ENCODE measurements at places on chromosomes 2 and 18. TPM values are rescaled to one million over a fixed set of nuclear protein-coding genes. Genes with fewer than 3 reads are reported as not detected.

GRCh38 chr2:98478088-98478551 is 33.5 kb downstream of the INPP4A start:
- no peak for DNase-seq

DNA sequence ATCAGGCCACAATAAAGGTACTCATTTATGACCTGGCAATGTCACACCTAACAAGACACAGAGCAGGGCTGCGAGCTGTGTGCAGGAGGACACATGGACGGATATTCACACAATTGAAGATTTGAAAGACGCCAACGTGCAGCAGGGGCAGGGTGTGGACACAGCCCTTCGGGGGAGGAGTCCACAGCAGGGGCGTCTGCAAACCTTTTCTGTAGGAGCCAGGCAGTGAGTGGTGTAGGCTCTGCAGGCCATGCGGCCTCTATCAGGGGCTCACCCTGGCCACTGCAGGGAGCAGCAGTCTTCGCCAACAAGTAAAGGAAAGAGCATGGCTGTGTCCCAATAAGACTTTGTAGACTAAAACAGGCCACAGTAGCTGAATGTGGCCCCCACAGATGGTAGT is 125.7 kb upstream of the SNTG2 start:
- no peak for DNase-seq

GRCh38 chr2:9681427-9681817 is 50.6 kb upstream of the YWHAQ start:
- no peak for DNase-seq

- no peak for DNase-seq
These were observed 28.0 kb upstream of the KCMF1 start for GRCh38 chr2:84942964-84943421.

Gene TUBB8B
- total RNA-seq = not detected

GRCh38 chr2:10788855-10789254 is 23.7 kb downstream of the PDIA6 start:
- no peak for DNase-seq

GRCh38 chr2:134108113-134108512 is 145.8 kb upstream of the MGAT5 start:
- DNase-seq = no peak

Gene PLGLB2
- total RNA-seq = 2.6 TPM

DNA sequence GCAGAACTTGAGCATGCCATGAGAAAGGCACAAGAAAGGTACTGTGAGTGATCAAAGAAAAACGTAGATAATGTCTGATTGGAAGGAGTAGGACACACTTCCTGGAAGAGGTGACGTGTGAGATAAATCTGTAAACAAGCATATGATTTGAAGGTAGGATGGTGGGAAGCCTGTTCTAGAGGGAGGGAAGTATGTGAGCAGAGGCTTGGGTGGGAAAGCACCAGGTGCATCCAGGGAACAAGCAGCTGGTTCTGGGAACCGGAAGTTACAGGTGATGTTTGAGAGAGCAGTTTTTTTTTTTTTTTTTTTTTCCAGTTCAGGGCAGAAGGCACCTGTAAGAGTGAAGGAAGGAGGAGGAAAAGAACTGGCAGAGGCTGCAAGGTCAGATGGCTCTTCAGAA is 116.6 kb upstream of the EFEMP1 start:
- no peak for DNase-seq

Gene IL36RN
- total RNA-seq = not detected

DNA sequence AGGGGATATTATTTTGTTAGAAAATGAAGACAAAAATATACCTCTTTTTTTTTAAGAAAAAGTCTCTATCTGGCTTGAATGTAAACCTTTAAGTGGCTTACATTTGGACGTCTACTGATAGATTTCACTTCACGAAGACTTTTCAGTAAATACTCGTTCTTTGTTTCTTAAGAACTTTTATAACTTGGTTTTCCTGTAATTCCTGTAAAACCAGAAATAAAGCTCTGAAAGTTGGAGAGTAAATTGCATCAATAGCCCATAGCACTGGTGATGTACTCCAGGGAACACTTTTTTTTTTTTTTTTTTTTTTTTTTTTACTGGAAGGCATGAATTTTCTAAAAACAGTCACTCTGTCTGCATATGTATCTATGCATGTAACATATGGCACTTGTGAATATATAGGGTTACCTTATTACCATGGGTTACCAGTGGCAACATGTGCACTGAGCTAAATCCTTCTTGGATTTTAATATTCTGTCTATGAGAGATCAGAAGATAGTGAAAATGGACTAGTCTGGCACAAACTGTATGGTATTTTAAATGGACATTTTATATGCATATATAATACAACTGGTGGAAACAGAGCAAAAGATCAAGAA is 309.2 kb upstream of the TCF4 start:
- DNase-seq = no peak

Gene IMP4
- 144 TPM for total RNA-seq

Gene TLX2
- total RNA-seq = not detected

DNA sequence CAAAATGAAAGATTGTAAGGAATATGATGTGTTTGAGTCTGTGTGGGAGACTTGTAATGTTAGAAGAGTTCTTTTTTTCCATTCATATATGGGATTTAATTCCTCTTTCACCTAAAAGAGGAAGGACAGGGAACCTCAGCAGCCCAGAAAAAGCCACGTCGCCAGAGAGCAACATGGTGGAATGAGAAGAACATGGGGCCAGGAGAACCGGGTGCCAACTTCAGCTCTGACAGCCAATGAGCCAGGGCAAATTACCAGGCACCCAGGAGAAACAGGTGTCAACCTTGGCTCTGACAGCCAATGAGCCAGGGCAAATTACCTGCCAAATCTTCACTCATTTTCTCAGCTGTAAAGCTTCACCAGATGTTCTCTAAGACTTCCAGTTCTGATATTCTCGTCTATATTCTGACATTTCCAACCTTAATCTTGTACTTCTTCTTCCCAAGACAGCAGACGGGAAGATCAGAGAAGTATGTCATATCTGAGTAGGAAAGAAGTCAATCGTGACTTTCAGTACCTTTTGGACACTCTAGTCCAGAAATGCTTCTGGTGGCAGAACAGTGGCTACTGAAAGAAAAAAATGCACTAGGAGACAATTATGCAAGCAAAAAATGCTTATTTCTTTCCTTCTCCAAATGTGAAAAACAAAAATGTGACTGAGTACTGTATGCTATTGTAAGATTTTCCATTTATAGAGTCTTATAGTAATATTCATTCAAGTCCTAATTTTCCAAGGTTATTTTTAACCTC is 79.2 kb upstream of the COL5A2 start:
- DNase-seq = no peak

Gene IKZF2
- total RNA-seq = 13.2 TPM

GRCh38 chr18:50737127-50737526 is 82.7 kb downstream of the MRO start:
- no peak for DNase-seq

DNA sequence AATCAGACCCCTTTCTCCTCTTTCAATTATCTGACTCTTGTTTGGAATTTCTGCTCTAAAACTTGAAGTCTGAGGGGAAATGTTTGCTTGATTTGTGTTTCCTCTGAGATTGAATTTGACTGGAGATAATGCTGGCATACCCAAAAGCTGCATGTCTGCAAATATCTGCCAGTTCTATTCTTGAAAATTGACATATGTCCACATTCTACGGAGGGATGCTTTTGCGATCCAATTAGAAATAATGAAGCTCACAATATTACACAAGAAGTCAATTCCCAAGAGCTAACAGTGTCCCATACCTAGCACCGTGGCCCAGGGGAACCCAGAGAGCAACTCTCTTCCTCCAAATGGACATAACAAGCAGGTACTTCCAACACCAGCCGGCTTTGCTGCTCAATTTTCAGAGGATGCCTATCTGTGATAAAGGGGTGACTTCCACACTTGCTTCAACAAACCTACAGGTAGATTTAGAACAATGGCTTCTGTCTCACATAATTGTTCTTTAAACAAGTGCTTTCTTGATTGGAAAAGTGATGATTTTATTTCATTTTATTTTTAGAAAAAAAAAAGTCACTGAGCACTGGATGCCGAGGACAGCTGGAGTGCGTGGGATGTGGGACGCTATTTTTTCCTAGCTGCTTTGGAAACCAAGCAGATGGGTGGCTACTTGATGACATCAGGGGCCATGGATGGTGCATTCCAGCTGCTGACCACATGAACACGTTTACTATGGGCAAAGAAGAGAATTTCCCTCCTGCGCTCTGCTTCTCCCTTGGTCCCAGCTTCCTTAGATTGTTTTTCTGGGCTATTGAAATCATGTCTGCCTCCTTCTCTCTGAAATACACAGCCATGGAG is 488.9 kb downstream of the RNF144A start:
- no peak for DNase-seq

GRCh38 chr2:101985101-101985792 is 6.5 kb upstream of the IL1R2 start:
- no peak for DNase-seq

DNA sequence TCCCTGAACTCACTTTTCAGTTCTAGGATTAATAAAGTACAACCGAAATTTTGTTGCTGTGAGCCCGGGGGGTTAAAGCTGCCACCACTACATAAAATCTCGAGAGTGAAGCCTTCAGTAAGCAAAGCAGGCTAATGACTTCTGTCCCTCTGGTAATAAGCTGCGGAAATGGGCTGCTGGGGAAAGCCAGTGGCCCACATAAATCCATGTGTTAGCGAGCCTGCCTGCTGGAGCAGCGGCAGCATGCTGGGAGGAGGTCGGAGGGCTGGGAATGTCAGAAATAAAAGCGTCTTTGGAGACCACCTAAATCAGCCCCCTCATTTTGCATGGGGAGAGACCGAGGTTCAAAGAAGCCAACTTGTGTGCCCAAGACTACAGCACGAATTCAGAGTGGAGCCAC is 371.7 kb downstream of the TNS1 start:
- no peak for DNase-seq

GRCh38 chr2:120820263-120820952 is 84.7 kb downstream of the GLI2 start:
- no peak for DNase-seq

Gene COL3A1
- total RNA-seq = 237 TPM

Gene C2orf80
- total RNA-seq = not detected

Gene DSG1
- 0.19 TPM for total RNA-seq

GRCh38 chr18:51639541-51639940 is 442.1 kb upstream of the MEX3C start:
- no peak for DNase-seq

GRCh38 chr2:219739066-219739465 is 111.6 kb downstream of the SLC4A3 start:
- DNase-seq = no peak

- DNase-seq = no peak
These were observed 30.9 kb upstream of the SERPINB12 start for GRCh38 chr18:63511285-63511684.

- no peak for DNase-seq
These were observed 50.8 kb upstream of the NFE2L2 start for GRCh38 chr2:177315364-177315763.

DNA sequence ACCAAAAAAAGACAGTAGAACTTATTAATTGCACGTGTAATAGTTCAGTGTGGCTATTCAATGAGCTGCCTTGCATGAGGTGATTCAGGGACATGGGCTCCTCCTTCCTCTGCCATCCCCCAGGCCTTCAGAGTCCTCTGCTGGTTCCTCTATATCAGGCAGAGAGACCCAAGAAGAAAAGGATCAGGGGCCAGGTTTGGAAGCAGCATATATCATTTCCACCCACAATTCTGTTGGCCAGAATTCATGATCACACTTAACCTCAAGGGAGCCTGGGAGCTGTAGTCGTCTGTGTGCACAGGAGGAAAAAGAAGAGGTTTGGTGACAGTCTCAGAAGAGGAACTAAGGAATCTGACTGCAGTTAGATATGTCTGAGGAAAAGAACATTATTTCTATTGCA is 114.0 kb upstream of the GLS start:
- no peak for DNase-seq

GRCh38 chr2:120345608-120346007 is 328 bp upstream of the INHBB start:
- no peak for DNase-seq

- DNase-seq = no peak
These were observed 272.0 kb upstream of the RAB12 start for GRCh38 chr18:8337211-8337610.

GRCh38 chr2:11250400-11251196 is 93.8 kb downstream of the ROCK2 start:
- no peak for DNase-seq

GRCh38 chr2:120750488-120751210 is 15.0 kb downstream of the GLI2 start:
- no peak for DNase-seq

DNA sequence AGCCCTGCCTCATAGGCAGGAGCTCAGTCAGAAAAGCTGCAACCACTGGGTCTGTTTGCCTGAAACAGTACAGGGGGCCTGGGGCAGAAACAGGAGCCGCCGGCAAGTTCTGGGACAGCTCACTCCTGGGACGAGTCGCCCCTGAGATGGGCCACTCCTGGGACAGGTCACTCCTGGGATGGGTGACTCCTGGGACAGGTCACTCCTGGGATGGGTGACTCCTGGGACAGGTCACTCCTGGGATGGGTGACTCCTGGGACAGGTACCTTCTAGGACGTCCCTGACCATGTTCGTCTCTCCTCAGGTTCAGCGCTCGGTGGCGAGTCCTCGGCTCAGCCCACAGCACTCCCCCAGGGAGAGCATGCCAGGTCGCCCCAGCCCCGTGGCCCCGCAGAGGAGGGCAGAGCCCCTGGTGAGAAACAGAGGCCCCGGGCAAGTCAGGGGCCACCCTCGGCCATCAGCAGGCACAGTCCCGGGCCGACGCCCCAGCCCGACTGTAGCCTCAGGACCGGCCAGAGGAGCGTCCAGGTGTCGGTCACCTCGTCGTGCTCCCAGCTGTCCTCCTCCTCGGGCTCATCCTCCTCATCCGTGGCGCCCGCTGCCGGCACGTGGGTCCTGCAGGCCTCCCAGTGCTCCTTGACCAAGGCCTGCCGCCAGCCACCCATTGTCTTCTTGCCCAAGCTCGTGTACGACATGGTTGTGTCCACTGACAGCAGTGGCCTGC is 51.8 kb downstream of the NTSR2 start:
- no peak for DNase-seq

Gene CD8B
- 7.3 TPM for total RNA-seq

Gene NEURL3
- total RNA-seq = not detected

GRCh38 chr2:184162426-184162825 is 435.9 kb upstream of the ZNF804A start:
- no peak for DNase-seq

Gene UGT1A6
- not detected for total RNA-seq

DNA sequence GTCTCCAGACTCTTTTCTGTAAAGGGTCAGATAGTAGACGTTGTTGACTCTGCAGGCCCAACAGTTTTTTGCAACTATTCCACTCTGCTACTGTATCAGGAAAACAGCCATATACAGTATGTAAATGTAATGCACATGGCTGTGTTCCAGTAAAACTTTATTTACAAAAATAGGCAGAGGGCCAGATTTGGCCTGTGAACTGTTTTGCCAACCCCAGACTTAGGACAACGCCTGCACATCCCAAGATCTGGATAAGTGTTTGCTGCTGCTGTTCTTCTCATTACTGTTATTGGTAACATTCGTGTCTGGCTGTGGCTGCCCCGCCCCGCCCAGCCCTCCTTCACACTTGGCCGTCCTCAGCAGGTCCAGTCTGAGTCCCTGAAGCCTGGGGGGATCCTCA is 94.6 kb upstream of the MCFD2 start:
- no peak for DNase-seq

GRCh38 chr2:104434318-104434792 is 419.6 kb upstream of the POU3F3 start:
- no peak for DNase-seq

- no peak for DNase-seq
These were observed 80.1 kb downstream of the AFF3 start for GRCh38 chr2:100062336-100062735.

All from omental fat pad (tissue), 4 donors.